ENCODE measurements at places on chromosomes 4 and X.

GRCh38 chr4:140242357-140243277, 88.6 kb upstream of the MAML3 start:
- no peak for DNase-seq

- no peak for DNase-seq
Observed at GRCh38 chr4:119299741-119300100, 22.2 kb downstream of the FABP2 start.

DNA sequence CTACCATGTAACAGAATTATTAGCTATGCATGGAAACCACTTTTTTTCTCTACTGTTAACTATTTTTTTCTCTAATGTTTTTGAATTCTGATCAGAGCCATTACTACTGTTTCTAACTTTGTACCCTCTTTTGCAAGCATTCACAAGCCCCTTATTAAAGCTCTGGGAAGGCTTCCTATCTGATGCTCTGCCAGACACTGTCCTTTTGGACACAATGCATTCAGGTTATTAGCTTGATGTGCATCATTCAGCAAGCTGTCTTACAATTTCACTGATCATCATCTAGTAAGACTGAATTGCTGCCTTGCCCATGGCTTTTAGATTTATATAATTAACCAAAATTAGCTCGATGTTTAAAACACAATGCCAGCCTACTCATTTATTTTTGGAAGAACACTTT, 155.1 kb downstream of the NR3C2 start:
- no peak for DNase-seq

DNA sequence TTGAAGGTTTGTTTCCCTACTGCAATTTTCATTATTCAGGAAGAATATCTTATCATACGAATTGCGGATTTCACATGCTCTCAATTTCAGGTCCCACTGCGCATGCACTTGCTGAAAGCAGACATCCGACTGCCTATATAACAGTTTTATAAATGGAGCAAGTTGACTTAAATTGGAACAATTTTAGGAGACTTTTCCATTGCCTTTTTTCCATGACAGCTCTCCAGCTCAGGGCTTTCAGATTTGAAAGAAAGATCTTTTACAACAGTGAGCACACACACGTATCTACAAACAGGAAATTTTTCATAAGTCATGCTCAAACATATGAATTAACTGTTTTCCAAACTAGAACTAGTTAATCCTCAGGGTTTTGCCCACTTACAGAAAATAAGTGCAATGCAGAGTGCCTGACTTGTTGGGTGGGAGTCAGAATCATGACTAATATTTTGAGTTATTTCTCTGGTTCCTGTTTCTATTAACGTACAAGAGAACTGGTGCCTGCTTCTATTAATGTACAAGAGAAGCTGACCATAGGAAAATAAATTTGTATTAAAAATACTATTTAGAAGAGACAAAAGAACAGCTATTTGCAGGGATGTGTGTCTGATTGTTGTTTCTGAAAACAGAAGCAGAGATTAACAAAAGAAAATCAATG, 137.9 kb downstream of the GPC3 start:
- DNase-seq, result no peak

- DNase-seq, result no peak
Observed at GRCh38 chr4:180640193-180640592, 1603.0 kb upstream of the TENM3 start.

- DNase-seq, result no peak
Observed at GRCh38 chr4:10727140-10727880, 42.7 kb upstream of the CLNK start.

- no peak for DNase-seq
Observed at GRCh38 chr4:33724685-33725084, 2519.6 kb downstream of the ARAP2 start.

DNA sequence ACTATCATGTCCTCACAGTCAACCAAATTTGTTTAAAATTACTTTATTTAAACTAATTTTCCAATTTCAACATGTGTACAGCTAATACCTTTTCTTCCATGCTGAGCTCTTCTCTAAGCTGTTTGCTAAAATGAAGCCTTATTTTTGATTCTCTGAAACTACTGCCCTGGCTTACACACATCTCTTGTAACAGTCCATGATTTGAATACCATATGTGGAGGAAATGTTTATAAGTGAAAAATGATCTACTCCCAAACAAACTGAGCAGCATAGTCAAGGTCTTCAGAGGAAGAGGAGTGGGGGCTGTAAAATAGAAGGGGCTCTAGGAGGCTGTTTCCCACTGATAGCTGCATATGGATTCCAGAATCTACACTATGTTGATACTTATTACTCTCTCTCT, 188.7 kb downstream of the ANKRD50 start:
- DNase-seq, result no peak

DNA sequence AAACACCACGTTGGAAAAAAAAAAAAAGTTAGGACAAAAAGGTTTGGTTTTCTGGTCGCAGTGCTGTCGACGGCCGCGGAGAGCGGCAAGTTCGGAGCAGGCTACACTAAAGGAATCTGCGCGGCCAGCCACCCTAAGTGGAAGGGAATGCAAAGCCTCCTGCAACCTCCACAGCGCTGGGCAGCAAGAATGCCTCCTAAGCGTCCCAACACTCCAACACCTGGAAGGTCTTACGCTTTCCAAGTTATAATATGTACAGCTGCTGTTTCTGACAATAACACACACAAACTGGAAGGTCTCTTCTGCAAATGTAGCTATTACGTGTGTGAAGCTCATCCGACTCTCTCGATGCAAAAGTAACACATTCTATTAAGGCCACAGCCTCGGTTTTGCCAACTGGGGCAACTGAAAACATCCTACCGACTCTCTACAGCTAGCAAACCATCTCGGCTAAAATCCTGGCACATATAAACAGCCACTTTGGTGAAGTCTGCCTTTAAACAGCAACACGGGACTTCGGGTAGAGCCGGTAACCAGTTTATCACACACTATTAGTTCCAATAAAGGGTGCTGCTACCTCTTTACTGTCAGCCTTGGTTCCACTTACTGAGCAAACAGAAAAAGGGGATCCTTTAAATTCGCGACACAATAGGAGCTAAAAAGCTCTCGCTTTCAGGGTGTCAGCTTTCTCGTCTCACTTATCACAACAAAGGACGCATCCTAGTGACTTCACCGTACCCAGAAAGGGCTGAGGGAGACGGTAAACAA, 895 bp downstream of the SMIM14 start:
- no peak for DNase-seq

Data from activated CD4-positive, alpha-beta T cell treated with anti-CD3 and anti-CD28 coated beads, Interleukin-2, amount 50 U/mL, for 1 hour (primary cell).